Stimulated activated naive CD4-positive, alpha-beta T cell (primary cell): ENCODE measurements at places on chromosomes 11 and 22.

DNA sequence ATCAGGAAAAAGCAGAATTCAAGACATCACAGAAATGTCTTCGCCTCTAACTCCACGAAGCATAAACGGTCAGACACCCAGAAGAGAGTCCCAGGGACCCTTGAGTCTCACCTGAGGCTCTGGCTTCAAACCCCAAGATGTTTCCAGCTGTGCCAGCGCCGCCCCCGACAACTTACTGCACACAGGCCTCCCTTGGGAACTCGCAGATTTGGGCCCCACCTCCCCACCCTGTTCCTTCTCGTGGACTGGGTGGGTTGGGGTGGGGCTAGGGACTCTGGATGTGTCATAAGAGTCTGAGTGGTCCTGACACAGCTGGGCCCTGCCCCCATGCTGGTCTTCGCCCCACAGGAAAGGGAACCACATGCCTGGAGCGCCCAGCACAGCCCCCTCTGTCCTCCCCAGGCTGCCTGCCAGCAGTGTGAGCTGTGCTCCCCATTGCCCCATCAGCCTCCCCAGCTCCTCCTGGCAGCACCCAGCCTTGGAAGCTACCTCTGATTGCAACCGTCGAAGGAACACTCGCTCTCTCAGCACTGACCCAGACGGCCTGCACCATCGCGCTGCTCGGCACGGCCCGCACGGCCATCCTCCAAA lies 147.5 kb downstream of the CRYBB2 start:
- no peak for DNase-seq

DNA sequence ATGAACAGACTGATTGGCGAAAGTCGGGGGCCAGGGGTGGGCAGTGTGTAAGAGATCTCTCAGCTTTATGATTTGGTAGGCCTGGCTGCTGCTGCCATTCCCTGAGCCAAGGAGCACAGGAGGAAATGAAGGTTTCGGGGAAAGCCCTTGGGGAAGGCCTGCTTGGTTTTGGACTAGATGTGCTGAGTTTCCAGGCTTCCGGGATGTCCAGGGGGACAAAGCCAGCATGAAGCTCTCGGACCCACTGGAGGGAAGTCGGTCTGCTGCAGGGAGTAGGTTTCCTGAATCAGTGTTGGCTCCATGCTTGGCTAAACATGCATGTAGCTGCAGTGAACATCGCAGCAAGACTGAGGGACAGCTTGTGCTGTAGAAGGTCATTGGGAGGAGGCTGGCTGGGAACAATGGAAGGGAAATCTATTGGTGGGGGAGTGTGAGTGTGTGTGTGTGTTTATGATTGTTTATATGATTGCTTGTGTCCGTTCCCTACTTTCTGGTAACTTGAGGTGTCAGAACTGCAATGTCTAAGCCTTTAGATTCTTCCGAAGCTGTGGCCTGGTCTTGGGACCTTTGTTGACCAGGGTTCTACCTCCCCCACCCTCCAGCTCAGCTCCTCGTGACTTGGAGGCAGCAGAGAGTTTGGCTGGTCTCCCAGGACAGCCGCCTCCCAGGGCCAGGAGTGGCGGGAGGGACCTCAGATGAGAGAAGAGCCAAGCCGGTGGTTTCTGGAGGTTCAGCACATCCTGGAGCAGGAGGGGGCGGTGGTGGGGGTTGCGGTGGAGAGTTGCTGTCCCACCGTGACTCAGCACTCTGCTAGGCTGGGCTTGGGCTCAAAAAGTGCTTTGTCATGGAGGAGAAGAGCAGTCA lies 4.0 kb upstream of the FTH1 start:
- DNase-seq, result no peak

DNA sequence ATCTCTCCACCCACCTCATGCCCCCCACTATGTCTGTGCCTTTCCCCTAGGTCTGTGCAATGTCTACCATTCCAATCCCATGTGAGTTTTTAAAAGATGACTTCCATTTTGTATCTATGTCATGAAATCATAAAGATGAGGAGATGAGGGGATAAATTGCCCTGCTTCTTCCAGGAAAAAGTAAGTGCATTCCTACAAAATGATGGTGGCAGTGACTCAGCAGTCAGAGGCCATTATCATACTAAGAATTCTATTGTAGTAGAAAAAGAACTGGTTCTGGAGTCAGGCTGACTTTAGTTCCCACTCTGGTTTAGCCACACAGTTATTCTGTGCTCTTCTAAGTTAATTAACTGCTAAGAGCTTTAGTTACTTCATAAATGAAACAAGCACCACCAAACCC lies 89.6 kb upstream of the API5 start:
- DNase-seq, result no peak

- DNase-seq, result no peak
These were observed 111.7 kb downstream of the NECTIN1 start for GRCh38 chr11:119617340-119617713.

DNA sequence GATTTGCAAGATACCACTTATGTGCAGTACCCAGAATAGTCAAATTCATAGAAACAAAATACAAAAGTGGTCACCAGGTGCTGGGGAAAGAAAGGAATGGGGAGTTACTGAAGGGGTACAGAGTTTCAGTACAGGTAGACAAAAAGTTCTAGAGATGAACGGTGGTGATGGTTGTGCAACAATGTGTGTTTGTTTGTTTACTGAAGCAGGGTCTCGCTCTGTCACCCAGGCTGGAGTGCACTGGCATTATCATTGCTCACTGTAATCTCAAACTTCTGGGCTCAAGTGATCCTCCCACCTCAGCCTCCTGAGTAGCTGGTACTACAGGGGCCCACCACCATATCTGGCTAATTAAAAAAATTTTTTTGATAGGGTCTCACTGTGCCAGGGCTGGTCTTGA lies 12.1 kb downstream of the UBE2L6 start:
- DNase-seq, result no peak

DNA sequence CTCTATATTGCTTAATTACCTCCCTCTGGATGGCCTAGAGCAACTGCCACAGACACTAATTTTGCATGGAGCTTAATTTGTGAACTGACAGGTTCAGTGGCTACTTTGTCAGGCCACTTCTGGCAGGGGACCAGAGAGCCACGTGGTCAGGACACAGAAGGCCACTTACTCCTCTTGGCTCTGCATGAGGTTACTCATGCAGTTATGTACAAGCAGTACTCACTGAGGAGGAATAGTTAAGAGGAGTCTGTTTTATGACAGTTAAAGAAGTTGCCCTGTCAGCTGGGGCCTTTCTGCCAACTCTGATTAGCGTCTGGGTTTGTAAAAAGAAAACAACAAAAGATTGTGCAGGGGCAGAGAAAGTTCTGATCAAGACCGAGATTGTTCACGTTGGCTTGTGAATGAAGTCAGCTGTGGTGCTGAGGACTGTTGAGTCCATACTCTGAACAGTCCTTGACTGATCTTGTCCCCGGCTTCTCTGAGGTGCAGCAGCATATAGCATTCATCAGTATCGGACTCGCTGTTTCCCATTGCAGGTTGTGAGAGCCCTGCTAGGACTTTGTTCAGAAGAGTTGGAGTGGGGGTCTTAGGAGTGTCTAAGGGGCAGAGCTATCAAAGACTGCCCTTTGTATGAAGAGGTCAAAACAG lies 41.4 kb downstream of the PPFIBP2 start:
- DNase-seq, result no peak

GRCh38 chr11:134275534-134276395 lies at the start of gene GLB1L3:
GLB1L3 (plus strand) TSS chr11:134276379; CDS start chr11:134276741, 362 bp downstream.
- peak; percentile 70 for DNase-seq

GRCh38 chr11:62702246-62702645 lies 5.0 kb downstream of the BSCL2 start:
- no peak for DNase-seq

DNA sequence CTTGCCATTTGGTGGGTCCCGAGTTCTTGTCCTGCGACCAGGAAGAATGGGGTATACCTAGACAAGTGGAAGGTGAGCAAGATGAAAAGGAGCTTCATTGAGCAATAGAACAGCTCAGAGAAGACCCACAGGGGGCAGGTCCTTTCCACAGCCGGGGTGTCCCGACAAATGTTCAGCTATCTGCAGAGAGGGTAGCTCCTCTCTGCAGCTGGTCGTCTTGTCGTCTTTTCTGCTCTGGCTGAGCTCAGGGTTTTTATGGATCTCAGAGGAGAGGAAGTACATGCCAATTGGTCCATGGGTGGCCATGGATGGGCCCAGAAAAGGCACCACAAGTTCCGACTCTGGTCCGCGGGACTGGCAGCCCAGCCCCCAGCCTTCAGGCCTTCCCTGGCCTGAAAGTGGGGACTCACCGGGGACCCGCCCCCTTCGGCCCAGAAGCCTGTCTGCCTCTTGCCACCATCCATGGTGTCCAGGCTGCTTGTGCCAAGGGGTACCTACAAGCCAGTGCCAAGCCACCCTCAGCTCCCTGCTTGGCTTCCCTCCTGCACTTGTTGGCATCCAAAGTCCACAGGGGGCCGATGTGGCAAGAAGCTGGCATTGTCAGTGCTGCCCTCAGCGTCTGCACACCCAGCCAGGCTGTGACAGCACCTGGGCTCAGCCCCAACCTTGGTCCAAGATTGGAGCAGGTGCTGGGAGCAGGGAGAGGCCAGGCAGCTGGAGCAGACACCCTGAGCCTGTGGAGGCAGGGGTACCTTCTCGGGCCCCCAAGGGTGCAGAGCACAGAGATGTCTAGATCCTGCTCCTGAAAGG lies 438.9 kb downstream of the TBC1D22A start:
- DNase-seq, result no peak

DNA sequence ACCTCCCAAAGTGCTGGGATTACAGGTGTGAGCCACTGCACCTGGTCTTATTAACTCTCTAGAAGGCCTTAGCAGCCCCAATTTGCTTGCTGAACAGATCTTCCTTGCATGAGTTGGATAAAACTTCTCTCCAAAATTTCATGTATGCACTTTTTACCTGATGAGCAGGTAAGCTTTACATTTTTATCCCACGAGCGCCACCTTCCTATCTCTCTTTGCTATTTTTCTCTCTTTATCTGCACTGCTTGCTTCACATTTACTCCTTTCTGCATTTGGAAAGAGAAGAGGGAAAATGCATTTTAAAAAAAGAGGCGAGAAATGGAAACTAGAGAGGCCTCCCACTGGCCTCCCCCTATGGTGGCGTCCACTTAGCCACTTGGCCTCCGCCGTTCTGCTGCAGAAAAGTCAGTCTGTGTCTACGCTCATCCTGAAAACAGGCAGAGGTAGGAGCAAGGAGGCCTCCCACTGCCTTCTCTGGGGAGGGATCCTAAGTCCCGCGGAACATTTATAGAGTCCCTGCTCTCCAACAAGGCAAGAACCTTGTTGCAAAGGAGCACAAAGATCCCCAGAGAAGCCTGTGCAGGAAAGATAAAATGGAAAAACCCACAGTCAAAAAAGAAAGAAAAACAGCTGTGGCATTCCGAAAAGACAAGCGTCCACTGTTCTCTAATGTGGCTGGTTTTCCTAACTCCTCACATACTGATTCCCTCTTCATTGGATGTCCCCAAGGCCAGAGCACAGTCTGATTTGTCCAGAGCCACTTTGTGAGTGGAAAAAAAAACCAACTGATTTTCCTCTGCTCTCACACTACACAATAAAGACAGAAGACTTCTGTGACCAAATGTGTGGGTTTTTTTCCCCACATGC lies 62.2 kb upstream of the INCENP start:
- DNase-seq, result no peak

- no peak for DNase-seq
These were observed 57.2 kb upstream of the FAM181B start for GRCh38 chr11:82790723-82791484.

DNA sequence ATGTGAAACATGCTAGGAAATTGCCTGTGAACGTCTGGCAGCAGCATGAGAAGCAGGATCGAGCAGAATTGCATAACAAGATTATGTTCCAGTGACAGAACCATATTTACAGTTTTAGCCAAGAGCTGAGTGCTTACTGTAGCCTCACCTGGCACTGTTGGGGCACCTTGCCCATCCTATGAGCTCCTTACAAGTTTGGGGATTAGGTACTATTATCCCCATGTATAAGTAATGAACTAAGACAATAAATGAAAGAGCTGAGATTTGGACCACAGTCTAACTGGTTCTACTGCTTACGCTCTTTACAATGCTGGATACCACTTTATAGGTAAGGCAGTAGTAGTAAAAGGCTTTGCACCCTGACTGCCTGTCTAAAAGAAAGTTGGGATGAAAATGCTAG lies 17.1 kb upstream of the PATE1 start:
- DNase-seq, result no peak

DNA sequence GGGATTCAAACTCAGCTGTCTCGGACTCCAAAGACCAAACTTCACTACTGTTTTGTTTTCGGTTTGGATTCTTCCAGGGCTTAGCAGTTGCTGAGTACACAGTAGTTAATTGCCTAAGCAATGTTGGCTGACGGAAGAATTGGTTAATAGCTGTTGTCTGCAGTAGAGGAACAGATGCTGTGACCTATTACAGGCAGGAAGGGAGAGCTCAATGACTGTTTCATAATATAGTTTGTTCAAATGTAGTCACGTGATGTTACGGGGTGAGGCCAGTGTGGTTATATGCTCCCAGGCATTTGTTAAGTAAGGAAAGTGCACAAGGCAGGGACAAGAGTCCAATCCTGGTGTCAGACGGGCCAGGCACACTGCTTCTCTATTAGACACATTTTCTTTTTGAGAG lies 222.6 kb upstream of the CCDC90B start:
- DNase-seq, result no peak

DNA sequence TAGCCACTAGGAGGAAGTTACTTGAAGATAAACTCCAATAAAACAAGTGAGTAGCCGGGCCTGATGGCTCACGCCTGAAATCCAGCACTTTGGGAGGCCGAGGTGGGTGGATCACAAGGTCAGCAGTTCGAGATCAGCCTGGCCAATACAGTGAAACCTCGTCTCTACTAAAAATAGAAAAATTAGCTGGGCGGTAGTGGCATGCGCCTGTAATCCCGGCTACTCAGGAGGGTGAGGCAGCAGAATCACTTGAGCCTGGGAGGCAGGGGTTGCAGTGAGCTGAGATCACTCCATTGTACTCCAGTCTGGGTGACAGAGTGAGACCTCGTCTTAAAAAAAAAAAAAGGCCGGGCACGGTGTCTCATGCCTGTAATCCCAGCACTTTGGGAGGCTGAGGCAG lies 34.0 kb upstream of the CLPB start:
- no peak for DNase-seq

- no peak for DNase-seq
These were observed 17.8 kb upstream of the TTC12 start for GRCh38 chr11:113296447-113297205.

DNA sequence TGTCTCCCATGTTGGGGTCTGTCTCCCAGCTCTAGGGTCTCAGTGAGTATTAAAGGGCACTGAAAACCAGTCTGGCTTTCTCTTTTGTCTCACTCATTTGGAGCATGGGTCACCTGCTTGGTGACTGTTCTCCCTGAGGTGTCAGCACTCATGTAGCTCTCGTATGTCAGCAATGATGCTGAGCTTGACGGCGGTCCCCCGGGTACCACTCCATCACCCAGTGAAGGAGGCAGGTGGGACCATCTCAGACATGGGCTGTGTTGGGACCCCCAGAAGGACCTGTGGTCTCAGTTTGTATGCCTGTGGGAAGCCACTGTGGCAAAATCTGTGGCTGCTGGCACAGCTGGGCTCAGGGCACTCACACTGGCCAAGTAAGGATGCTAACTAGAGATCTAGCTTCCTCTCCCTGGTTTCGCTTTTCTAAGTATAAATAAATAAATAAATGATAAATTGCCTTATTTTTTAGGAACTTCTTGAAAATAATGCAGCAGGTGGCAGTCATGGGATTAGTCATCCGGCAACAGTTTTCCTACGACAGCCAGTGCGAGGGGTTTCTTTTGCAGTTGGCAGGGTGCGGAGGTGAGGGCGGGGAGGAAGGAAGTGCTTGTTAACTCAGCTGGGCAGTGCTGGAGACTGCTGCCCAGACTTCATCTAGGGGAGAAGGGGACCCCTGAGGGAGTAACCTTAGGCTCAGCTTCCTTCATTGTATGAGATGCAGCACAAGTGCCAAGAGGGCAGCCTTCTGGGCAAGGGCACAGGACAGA lies 48.8 kb downstream of the OSBP2 start:
- DNase-seq, result no peak
